ENCODE measurements at places on chromosomes 11 and 22.

DNA sequence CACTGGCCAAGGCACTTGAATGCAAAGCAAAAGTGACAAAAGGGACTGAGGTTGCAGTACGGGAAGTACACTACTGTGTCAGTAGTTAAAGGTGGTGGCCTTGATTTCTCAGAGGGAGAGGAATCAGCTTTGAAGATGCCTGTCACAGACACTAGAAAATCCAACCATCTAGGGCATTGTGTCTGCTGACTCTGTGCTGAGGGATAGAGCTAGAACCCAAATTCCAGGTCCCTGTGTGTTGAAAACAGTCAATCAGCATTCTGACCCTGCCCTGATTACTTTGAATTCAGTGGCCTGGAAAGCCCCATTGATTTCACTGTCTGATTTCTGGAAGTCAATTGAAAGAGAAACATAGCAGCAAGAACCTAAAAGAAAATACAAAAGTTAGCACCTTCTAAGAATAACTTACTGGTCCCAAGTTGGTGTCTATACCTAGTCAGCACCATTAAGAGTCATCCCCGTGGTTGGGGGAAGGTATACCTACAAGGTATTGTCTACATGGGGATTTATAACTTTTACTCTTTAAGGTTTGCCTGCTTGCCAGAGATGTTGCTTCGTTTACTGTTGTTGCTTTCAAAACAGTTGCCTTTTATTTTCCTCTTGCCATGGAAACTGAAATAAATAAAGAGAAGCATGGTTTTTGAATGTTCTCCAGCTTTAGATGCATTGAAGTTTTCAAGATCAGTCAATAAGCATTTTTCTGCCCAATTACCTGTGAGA lies 97.3 kb downstream of the PDHX start:
- no peak for DNase-seq

- DNase-seq: no peak
Observed at GRCh38 chr11:69599502-69599901, 41.5 kb upstream of the CCND1 start.

GRCh38 chr11:101129203-101129943 lies at the start of gene PGR:
PGR (minus strand) TSS chr11:101129813; CDS start chr11:101129070, 743 bp downstream.
- DNase-seq: no peak

DNA sequence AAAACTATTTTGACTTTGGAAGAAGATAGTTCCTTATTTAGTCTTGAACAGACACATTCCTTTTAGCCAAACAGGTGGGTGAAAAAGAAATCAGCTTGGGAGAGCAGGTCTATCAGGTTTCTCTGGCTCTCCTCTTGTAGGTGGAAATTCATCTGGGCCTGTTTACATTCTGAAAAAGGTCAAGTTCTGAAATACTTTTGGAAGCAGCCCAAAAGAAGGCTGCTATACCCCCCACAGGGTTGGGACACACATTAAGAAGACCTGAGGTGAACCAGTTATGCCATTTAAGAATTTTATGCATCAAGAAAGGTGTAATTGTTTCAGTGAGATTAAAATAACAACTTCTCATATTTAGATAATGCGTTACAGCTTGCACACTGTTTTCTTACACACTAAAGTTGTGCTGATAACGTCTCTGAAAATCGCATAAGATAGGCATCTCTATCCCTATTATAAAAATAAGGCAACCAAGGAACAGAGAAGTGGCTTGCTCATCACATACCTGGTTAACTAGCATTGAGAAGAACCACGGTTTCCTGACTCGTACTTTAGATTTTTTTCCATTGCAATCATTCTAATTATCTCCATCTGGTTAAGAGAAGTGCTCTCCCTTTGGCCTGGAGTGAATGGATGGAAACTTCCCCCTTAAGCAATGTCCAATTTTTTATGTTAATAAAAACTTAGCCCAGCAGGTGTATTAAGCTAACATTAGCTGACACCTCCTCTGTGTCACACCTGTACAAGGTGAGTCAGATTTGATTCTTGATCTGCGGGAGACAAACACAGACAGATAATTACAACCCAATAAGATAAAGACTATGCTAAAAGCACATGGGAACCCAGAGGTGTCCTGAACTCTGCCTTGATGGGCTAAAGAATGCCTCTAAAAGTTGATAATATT lies 60.5 kb upstream of the UCP3 start:
- DNase-seq: no peak

- DNase-seq: no peak
Observed at GRCh38 chr11:77400271-77400670, 73.6 kb downstream of the PAK1 start.

DNA sequence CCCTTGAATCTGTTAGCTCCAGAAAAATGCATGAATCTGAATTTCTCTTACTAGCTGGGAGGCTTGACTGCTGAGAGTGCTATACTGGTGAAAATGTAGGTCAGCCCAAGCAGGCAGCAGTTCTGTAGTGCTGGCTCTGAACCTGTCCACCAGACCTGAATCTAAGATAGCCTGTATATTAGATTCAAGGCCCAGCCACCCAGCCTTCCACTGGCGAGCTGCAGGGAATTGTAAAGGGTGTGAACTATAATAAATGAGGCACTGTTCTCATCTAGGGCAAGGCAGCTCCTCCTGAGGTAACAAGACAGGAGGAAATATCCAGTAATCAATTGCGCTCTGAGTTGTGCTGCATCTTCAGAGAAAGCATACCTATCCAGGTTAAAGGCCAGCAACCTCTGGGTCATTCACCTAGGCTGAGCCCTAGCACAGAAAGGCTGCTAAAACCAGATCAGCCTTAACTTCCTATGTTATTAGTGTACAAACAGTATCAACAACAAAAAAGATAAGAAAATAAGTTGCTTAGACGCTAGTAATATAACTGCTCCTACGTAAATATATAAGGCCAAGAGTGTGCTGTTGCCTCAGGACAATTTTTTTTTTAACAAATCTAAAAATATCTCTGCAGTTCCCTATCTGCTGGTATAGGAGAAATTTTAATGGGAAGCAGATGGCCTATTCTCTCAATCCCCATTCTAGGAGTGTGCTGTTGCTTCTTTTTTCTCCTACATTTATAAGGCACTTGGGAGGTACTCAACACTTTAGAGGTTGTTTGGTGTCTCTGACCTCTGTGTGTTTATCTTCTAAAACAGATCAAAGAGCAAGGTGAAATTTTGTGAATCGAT lies 63.0 kb downstream of the RELT start:
- DNase-seq: no peak
